ENCODE measurements at places on chromosomes 5 and 9.
A peak's percentile ranks its signal among the peaks of the same experiment; 100 is the strongest.

- DNase-seq, result no peak
Measured at GRCh38 chr5:143850050-143850683, 38.2 kb downstream of the HMHB1 start.

- DNase-seq, result no peak
Measured at GRCh38 chr9:35617548-35617947, 665 bp downstream of the CD72 start.

DNA sequence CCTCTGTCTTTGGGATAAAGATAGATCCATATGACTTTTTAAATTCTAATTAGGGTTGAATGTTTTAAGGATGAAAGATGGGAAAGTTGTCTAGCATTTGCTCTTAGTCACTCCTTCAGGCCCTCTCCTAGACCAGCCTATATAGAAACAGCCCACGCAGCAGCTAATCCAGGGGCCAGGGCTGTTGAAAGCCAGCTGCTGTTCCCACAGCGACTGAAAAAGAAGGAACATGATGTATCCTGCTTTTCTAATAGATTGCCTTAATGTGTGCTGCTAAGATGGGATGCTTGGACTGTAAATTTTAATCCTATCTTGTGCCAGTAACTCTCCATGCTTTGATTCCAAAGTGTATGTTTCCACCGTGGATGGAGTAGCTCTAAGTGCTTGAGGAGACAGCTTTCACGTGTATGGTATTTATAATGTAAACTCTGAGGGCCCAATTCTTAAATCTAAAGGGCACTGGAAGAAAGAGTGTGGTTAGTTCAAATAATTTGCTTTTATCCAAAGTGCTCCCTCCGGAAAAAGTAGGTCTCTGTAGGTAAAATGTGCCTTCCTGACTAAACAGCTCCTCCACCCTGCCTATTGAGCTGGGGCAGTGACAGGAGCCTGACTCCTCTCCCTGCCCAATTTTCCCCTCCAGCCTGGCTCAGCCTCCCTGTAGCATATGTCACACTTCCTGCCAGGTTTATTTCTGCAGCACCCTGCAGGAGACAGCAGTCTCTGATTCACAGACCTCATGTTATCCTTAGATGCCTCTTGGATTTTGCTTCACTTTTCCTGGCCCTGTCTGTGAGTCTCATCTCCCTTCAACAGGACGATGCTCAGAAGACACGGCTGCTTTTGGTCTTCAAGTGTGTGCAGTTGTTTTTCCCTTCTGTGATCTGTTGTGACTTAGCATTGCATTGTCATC lies 33.2 kb downstream of the SLC36A1 start:
- DNase-seq, result no peak

DNA sequence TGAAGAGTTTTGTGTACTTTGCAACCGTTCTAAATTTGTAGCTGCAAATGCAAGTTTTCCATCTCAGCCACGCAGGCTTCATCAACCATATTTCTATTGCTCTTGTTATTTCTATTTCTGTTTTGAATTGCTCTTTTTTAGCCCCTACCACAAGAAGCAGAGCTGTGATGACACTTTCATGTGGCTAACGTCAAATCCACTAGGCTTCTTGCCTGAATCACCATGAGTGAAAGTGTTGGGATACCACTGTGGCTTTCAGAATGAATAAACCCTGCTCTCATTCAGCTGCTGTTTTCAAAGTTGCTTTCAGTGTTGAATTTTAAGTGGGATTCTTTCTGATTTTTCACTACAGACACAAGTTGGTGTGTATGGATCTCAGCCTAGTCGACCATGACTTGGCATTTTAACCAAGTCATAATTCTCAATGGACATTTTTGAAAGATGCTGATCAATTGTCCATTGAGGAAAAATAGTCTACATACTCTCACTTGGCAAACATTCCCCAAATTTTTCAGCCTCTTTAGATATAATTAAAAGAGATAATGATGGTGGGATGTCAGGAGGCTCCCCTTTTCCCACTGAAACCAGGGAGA lies 41.0 kb upstream of the MTAP start:
- peak; percentile 22 for DNase-seq

GRCh38 chr5:96370976-96371375 lies 62.1 kb downstream of the PCSK1 start:
- DNase-seq, result no peak

DNA sequence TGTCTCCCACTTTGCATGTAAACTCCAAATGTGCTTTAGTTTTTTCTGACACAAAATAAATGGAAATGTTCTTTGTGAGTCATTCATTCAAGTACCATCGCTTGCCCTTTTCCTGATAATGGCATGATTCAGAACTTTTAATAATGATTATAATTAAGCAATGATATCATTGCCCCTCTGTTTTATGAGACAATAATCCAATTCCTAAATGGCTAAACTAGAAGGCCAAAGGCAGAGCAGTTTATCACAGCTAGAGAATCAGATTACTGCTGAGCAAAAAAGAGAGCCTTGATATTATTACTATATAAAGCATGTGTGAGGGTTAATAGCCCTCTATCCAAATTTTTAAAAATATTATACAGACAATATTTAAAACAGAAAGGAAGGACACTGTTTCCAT lies 484.2 kb upstream of the PTPRD start:
- DNase-seq, result no peak

DNA sequence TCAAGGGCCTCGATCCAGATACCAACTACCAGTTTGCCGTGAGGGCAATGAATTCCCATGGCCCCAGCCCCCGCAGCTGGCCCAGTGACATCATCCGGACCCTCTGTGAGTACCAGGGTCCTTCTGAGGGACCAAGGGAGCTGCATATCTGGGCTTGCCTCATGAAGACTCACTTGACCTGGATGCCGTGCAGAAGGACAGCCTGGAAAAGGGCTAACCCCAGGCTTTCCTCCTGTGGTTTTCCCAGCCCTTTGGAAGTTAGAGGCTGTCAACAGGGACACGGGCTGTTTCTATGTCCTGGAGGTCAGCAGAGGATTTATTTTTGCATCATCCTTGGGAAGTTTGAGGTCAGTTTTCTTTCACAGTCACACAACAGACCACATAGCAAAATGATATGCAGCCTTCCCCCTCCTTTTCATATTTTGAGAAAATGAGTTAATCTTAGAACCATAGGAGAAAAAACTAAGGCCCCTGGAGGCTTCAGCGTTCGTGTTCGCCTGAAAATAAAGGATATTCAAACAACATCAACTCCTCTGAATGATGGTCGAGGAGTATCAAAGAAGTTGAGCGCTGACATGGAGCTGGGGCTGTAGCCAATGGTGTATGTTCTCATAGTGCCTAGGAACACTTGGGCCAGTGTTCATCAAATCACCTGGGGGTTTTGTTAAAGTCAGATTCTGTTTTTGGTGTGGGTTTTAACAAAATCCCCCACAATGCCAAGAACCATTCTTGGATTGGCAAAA lies 112.2 kb downstream of the EGFLAM start:
- no peak for DNase-seq

- no peak for DNase-seq
Measured at GRCh38 chr5:149024477-149024876, 38.4 kb downstream of the SH3TC2 start.

DNA sequence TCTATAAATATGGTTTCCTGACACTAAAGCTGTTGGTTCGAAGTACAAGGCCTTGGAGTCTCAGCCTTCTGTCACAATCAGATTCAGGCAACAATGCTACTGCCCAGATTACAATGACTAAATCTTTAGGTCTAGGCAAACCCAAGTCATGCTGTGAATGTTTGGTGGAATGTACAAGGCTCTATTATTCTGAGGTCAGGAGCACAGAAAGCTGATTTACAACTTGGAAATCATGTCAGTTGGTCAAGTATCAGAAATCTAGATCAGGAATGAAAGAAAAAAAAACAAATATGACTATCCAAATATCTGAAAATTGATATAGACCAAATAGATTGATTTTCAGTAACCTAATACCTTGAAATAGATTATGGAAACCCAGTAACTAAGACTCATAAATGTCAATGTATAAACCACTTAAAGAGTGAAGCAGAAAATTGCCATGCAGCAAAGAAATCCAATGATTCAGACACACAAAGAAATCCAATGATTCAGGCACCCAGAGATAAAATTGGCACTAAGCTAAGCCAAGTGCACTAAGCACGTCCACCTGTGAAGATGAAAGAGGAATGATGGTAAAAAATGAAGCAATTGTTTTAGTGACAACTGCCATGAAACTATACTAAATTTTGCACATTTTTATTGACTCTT lies 588.0 kb upstream of the TUSC1 start:
- no peak for DNase-seq

DNA sequence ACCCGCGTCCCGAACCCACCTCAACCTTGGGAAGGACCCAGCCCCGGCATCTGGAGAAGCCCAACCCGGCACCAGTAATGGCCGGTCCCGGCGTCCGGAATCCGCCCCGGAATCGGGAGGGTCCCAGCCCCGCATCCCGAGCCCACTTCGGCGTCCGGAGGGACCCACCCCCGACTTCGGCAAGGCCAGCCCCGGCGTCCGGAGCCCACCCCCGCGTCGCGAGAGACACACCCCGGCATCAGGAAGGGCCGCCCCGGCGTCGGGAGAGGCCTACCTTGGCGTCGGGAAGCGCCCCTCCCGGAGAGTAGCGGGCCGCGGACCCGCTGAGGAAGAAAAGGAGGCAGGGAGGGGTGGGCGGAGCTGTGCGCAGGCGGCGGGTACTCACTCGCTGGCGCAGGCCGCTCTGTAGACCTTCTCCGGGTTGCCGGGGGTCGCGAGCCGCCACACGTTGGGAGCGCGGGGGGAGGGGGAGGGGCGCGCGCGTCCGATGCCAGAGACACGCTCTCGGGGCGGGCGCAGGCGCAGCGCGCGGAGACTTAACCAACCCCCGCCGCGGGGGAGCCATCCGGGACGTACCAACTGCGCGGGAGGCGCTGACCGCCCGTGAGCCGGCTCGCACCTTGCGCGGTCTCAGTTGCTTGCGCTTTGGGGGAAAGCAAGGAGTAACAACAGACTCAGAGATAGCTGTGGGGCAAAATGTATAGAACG lies at the start of gene UIMC1:
UIMC1 (minus strand) TSS at position 515 of the 708 bp plus-strand sequence. CDS start 24,164 bp downstream, outside the sequence.
- DNase-seq, result peak; percentile 95

- DNase-seq, result no peak
Measured at GRCh38 chr5:74476819-74477453, 163.6 kb downstream of the ENC1 start.

DNA sequence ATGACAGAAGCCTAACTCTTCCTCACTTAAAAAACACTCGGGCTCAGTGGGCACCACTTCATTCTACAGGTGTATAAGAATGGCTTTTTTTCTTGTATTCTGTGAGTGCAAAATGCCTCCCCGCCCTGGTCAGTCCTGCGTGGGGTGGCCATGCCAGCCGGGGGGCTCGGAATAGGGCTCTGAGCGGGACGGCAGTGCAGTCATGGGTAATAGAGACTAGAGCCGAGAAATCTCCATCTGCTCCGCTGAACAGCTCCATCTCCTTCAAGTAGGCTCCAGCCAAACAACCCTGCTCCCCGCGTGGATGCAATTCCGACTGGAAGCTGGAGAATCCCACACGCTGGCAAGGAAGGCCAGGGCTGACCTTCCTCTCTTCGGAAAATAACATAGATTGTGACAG lies 317.0 kb upstream of the IRX4 start:
- no peak for DNase-seq

DNA sequence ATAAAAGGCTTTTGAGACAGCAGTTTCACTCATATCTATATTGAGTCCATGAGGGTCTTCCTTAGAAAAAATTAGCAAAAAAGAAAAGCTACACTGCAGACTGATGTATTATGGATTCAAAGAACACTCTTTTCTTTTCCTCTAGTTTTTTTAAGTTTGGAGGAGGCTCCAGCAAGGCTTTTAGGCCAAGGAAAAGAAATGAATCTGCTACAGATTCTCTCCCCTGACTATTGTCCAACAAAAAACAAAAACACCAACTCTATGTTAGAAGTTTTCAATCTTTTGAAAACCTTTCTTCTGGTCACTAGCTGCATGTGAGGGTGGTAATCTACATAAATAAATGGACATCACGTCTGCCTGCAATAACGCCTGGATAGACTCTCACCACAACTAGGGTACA lies 310.4 kb downstream of the ARL15 start:
- DNase-seq, result no peak

DNA sequence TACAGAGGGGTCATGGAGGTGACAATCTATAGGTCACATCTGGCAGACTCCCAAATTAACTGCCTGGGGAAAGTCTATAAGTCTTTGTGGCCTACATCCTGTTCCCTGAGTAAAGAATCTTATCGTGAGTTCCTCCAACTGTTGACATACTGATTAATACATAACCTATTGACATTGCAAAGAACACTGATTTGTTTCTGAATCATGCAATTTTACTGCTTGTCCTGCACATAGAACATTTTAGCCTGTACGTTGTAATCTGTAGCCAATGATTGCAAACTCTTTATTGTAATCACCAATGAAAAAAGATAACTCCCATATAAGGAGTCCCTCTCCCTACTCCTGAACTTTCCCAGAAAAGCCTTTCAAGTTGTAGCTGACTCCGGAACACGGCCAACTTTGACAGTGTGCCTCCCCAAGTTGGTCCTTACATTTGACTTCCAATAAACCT lies 18.8 kb upstream of the OR2K2 start:
- no peak for DNase-seq

DNA sequence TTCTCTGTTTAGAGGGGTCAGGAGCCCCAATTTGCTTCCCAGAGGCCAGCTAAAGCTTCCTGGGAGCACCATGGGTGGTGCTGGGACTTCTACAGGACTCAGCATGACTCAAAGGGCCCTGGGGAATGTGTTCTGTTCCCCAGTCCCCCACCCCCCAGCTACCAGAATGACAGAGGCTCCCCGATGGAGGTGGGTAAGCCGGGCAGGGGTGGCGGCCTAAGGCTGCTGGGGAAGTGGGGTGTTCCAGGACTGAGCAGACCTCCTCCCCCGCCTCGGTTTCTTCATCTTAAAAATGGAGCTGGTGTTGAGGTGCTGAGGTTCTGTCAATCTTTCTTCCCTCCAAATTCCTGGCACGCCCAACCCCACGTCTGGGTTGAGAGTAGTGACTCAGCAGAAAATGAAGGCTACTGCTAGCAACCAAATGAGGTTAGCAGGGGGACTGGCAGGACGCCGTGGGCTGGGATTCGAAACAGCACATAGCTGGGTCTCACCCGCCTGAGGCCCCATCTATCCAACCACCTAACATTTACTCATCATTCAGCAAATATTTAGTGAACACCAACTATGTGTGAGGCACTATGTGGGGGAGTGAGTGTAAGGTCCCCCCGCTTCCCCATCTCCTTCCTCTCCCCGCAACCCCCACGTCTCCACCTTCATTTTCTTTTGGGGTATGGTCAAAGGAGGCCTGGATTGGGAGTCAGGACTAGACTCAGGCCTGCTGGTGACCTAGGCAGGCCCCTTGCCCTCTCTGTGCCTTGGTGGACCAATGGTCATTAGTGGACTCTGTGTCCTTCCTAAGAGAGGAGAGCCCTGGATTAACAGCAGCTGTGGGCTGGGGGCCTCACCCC lies 50.2 kb downstream of the C9orf50 start:
- peak; percentile 37 for DNase-seq

DNA sequence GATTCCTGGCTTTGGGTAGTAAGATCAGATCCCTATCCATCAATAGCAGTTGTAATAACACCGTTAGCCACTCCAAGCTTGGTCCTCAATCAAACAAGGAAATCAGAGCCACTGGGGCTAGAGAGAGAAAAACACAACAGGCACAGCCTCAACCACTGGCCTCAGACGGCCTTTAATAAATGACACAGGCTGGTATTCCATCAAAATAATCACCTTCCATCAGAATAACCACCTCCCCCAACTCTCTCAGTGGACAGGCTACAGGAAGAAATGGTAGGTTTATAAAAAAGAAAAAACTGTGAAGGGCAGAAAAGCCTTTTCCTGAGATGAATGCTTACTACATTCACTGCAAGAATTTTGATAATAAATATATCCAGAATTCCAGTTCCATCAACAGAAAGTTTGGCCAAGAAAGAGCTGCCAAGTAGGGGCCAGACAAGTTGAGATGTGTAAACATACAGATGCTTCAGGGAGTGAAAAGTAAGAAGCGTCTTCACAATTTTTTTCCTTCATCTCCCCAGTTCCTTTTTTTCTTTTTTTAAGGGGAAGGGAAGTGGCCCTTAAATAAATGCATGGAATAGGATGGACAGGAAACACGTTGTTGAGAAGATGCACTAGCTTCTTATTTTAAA lies 5.5 kb downstream of the FOXD1 start:
- DNase-seq, result no peak
